ENCODE measurements at places on chromosomes 11 and 22.

GRCh38 chr11:127632976-127633680 lies 632.6 kb upstream of the KIRREL3 start:
- DNase-seq, result no peak

DNA sequence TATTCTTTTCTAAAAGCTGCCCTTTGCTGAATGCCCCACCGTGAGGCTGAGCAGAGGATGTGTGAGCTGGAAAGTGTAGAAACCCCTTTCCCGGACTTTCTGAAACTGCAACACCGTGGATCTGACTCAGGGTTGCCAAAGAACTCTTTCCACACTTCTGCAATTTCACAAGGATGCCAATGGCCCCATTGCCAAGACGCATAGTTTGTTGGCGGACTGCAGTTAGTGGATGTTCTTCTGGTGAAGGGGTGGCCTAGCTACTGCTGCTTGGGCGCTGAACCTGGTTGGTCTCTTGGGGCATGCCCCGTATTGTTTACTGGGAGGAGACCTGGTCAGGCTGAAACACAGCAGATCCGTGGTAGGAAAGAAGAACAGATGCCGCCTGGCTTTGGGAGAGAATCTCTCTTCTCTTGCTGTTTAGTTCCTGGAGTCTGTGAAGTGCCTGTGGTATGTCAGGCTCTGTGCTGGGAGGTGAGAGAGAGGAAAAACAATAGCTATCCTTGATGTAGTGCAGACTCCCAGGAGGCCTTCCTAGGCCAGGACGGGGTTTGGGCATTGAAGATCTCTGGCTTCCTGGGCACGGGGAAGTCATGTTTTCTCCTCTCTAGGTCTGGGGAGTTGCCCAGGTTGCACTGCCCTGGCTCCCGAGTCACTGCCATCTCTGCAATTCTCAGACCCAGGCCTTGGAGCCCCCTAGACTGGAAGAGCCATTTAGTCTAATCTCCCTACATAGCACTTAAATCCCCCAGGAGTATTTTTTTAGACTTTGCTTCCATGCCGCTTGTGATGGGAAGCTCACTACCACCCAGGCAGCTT lies 26.9 kb downstream of the CD82 start:
- no peak for DNase-seq

GRCh38 chr11:1201395-1202153 lies 21.3 kb upstream of the MUC5B start:
- DNase-seq, result no peak

GRCh38 chr22:42202048-42202447 lies 68.4 kb downstream of the TCF20 start:
- no peak for DNase-seq

- no peak for DNase-seq
These were observed 40.5 kb downstream of the ARHGAP1 start for GRCh38 chr11:46659908-46660307.

Data from stimulated activated CD4-positive, alpha-beta T cell treated with anti-CD3 and anti-CD28 coated beads, Interleukin-2, amount 100 ng/mL, for 48 hours (primary cell).